Stimulated activated CD8-positive, alpha-beta memory T cell treated with anti-CD3 and anti-CD28 coated beads, Interleukin-15, amount 100 ng/mL, for 4 hours (primary cell): ENCODE measurements at places on chromosomes 7 and 10.

DNA sequence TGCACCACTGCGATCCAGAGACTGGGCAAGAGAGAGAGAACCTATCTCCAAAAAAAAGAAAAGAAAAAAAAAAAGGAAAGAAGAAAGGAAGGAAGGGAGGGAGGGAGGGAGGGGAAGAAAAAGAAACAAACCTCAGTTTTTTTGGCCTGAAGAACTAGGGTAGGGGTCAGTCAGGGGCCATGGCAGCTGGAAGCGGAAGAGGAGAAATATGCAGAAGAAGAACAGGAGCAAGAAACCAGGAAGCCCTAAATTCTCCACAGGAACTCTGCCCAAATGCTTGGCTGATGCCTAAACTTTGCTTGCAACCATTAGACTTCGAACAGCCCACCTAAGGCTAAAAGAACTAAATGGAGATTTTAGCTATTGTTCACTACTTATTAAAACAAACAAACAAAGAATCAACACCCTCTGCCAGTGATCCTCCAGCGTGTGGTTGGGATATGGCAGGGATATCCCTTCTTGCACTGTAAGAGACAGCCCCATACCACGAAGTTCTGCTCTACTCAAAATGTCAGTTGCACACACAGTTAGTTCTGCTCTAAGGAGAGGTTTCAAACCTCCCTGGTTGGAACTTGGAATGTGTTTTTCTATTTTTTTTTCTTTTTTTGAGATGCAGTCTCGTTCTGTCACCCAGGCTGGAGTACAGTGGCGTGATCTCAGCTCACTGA, 139.5 kb downstream of the FAM107B start:
- DNase-seq = no peak

GRCh38 chr7:119918185-119918584, 354.8 kb upstream of the KCND2 start:
- no peak for DNase-seq

GRCh38 chr10:45466784-45467183, 92.8 kb downstream of the ALOX5 start:
- no peak for DNase-seq

GRCh38 chr10:33455029-33455428, 120.6 kb upstream of the NRP1 start:
- DNase-seq = no peak

- no peak for DNase-seq
Measured at GRCh38 chr7:34128762-34129161, 223.4 kb downstream of the BMPER start.

- no peak for DNase-seq
Measured at GRCh38 chr10:22321924-22322640, 1.2 kb downstream of the BMI1 start.

- no peak for DNase-seq
Measured at GRCh38 chr7:109354000-109354399, 784.3 kb downstream of the DNAJB9 start.

GRCh38 chr10:122182308-122182707, 88.8 kb upstream of the BTBD16 start:
- no peak for DNase-seq

GRCh38 chr10:1575481-1576244, 161.7 kb downstream of the ADARB2 start:
- no peak for DNase-seq

- DNase-seq = peak; percentile 5
Measured at GRCh38 chr10:130300608-130301020, 164.4 kb downstream of the GLRX3 start.

DNA sequence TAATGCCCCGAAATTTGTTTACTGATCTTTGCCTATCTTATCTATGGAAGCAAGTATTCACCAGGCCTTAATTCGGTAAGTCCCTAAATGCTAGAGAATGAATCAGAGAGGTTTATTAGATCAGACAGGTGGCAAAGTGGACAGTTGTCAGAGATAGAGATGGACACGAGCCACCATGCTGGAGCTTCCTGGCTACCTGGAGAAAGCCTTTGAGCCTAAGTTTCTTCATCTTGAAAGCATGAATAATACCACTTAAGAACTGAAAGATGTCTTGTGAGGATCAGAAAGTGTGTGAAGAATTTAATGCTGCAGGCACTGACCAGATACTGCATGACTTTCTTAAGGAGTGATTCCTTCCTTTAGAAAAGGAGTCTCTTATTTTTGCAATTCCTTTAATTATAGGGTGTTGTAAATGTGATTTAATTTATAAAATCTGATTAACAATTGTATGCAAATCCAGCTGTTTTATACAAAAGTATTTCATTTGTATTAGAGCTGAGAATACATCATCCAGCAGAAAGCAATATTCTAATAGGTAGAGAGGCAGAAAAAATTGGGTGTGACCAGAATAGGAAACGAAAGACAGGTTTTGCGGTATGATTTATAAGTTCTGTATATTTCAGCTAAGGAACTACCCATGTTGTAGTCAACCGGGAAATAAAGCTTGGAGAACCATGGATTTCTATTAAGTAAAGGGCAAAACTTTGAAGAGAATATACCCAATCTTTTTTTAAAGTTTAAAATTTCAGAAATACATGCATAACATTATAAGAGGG, 82.7 kb downstream of the SMURF1 start:
- no peak for DNase-seq

DNA sequence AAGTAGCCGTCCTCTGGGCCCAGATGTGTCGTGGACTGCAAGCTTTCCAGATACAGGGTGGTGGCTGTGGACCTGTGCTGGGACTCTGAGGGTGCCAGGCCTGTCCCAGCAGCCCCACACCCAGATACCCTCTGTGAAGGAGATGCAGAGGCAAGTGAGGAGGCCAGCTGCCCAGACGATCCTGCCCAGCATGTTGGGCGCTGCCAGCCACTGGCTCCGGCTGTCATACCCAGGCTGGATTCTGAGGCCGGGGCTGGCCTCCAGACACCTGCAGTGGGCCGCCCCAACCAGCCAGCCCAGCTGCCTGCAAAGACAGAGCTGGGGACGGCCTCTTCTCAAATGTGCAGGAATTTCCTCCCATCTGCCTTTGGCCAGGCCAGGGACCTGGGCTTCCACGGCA, 39.1 kb upstream of the EBF3 start:
- no peak for DNase-seq

GRCh38 chr10:103677486-103678177, 177.7 kb downstream of the SH3PXD2A start:
- no peak for DNase-seq
